ENCODE measurements at places on chromosomes 11 and 22.

DNA sequence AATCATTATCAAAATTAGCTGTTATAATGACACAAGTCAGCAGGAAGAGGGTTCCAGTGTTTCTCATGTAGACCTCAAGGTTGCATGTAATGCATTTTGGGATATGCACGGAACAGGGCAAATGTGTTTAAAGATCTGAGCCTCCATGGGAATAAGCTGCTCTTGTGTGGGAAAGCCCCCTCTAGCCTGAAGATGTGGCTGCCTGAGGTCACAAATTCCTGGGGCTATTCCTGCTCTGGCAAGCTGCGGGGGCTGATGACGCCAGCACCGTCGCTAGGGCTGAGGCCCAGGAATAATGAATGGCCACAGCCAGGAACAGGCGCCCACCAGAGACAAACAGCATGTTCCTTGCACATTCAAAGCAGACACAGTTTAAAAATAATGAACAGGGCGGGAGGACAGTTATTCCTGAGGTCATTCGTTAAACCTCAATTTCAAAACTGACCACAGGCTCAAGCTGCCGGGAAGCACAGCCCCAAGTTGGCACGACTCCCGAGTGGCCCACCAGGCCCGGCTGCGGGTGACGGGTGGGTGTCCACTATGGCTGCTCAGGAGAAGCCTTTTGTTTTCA, 11.7 kb downstream of the OSBPL5 start:
- peak; percentile 67 for DNase-seq

DNA sequence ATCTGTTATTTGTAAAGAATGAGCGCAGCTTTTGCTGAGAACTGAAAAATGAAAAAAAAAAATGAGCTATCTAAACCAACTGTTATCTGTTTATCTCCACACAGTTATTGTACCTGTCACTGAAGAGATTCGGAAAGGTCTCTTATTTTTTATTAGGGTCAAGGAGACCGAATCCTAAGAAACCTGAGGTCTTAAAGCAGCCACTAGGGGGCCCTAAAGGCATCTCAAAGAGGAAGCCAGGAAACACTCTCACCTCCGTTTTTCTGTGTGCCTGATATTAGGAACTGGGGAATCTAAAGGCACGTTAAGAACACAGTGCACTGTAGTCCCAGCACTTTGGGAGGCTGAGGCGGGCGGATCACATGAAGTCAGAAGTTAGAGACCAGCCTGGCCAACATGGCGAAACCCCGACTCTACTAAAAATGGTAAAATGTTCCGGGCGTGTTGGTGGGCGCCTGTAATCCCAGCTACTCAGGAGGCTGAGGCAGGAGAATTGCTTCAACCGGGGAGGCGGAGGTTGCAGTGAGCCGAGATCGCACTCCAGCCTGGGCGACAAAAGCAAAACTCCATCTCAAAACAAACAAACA, 3.5 kb upstream of the LARGE1 start:
- DNase-seq, result peak; percentile 77

DNA sequence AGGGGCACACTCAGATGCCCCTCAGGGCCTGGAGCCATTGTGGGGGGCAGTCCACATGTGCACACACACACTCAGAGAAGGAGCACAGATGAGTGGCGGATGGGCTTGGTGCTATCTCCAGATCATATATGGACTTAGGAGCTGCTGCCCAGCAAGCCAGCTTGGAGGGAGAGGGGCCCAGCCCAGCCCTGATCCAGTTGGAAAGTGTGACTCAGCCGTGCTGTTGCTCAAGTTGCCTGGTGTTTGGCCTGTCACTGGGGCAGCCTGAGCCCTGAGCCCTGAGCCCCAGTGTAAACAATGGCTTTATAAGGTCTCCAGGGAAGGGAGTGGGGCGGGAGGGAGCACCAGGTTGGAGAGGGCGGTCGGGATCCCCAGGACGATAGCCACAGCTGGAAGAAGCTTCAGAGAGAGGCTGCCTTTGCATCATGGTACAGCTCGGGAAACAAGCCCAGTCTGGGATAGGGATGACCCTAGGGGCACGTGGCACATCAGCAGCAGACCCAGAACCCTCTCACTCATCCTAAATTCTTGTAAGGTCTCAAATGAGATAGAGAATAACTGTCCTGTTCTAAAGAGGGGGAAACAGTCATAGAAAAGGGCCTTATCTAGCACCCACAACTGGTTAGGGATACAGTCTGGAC, 4.8 kb downstream of the SELENOM start:
- peak; percentile 97 for DNase-seq

- peak; percentile 56 for DNase-seq
These were observed 646 bp upstream of the PATZ1 start for GRCh38 chr22:31346733-31347250.

DNA sequence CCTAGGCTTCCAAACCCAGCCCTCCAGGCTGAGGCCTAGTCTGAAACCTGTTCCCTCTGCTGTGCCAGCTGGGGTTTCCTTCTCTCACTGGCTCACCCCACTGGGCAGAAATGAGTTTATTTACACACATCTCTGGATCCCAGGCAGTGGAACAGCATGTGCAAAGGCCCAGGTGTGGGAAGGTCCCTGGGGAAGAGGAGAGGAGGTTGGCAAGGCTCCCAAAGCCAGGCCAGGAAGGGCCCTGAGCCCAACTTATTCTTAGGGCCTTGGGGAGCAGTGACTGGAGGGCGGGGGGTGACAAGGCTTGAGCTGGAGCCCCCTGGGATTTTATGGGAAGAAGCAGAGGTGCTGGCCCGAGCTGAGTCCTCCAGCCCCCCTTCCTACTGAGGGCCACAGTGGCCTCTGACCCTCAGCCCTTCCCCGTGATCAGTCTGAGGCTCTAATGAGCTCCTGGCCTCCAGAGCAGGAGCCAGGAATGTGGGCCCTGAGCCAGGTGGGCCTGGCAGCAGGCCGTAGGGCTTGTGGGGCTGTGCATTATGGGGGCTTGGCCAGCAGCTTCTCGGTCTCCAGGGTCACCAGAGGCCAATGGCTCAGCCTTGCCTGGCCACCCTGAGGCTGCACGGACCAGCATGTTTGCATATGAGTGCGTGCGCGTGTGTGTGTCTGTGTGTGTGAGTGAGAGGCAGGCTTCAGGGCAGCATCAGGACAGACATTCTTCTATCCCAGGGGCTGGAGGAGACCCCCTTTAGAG, 2.9 kb downstream of the MYO7A start:
- DNase-seq, result no peak

DNA sequence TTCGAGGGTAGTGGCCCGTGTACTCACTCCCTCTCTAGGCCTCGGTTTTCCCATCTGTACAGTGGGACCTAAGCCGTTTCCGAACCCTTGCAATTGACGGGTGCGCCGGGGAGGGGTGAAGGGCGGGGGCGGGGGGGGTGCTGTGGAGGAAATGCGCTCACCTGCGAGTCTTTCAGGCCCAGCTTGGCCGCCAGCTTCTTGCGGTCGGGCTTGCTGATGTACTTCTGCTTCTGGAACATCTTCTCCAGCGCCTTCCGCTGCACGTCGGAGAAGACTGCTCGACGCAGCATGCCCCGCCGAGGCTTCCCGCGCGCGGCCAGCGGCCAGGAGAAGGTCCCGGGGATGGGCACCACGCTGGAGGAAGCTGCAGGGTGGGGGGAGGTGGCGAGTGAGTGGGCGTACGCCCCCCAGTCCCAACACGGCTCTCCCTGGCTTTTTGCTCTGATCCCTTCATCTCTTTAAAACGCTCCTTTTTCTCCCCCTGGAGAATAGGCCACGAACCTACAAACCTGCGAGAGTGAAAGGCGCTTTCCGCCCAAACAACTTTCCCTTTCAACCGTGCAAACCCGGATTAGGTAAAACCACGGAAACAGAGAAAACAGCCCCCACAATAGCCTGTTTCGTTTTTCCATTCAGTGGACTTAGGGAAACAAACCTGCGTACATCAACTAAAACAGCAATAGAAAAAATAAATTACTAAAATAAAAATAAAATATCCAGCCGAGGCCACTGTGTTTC, 3.2 kb downstream of the DBX1 start:
- no peak for DNase-seq

DNA sequence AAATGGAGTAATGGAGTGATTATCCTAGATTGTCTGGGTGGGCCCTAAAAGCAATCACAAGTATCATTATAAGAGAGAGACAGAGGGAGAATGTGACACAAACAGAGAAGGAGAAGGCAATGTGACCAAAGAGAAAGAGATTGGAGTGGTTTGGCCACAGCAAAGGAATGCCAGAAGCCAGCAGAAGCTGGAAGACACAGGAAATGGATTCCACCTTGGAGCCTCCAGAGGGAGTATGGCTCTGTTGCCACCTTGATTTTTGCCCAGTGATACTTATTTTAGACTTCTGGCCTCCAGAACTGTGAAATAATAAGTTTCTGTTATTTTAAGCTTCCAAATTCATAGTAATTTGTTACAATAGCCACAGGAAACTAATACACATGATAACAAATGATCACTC, 36.8 kb upstream of the OR5P2 start:
- DNase-seq, result no peak

GRCh38 chr11:77322506-77322905, 21.0 kb upstream of the GDPD4 start:
- DNase-seq, result no peak

GRCh38 chr22:38009000-38009806, 24.8 kb upstream of the SOX10 start:
- DNase-seq, result no peak

DNA sequence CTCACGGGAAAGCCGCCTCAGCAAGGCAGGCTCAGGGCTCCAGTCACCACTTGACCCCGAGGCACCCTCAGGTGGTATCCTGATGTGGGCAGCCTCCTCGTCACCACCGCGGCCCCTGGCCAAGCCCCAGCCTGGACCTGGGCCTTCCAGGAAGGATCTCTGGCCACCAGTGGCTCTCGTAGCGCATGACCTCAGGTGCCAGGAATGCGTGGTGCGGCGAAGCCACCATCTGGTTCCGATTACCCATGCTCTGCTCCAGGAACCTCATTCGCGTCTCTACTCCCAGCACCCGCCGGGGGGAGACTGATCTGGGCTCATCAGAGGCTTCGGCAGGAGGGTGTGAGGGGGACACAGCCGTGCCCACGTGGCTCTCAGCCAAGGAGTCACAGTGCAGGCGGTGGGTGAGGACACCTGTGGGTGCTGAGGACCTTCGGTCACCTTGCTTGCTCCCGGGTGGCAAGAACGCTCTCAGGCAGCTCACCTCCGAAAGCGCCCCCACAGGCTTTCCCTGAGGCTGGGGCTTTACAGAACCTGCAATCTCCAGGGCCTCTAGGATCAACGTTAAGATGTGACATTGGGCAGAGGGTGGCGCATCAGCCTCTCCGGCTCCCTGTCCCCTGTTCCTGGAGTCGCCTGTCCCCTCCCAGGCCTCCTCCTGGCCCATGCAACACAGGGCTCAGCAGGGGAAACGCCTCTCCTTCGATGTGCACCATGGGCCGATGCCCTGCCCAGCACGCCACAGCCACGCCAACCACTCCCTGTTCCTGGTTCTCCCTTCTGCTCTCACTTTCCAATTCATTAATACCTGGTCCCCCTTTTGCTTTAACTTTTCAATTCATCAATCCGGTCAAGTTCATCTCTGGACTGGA, 39.0 kb downstream of the TBX1 start:
- peak; percentile 90 for DNase-seq

DNA sequence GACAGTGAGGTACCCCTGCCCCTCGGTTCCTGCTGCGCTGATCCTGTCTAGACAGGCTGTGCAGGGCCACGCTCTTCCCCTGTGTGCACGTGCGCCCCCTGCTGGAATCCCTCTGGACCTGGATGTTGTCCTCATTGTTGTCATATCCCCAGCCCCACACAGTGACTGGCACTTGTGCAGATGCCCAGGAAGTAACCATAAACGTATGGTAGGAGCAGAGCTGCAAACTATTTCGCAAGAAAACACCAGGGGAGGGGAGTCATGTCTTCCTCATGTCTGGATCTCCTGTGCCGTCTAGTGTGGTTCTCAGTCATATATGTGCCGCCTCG, 114.7 kb downstream of the CRYBB2 start:
- no peak for DNase-seq

- DNase-seq, result no peak
These were observed 563 bp downstream of the GATD1 start for GRCh38 chr11:776561-777287.

DNA sequence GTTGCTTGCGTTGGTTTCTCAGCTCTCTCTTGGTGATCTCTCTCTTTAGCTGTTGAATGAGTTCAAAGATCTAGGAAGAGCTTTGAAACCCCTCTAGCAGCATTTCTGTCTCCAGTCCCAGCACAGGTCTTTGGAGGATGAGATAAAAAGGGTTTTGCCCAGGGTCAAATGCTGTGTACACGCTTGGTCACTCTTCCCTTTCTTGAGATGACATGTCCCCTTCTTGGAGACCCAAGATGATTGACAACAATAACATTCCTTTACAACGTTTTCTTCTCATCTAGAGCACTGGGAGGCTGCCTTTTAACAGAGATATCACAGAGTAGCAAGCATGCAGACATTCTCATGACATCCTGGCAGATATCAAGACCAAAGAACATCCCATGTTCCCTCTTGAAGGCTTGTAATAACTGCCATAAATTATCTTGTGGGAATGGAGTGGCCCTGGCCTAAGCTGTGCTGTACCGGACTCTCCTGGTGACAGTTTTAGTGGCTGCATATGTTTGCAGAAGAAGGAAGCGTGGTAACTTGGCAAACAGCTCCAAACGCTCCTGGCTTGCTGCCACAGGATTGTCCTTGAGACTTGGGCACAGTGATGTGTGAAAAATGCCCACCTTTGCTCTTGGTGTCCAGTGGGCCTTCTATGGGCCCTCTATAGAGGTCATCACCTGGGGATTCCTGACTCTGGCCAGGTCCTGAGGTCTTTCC, 107.8 kb downstream of the PTPRJ start:
- no peak for DNase-seq

- DNase-seq, result no peak
These were observed 375 bp downstream of the SLC25A1 start for GRCh38 chr22:19178065-19178656.

GRCh38 chr11:24748261-24748660, 251.4 kb downstream of the LUZP2 start:
- no peak for DNase-seq

GRCh38 chr11:117303646-117304315, 12.3 kb downstream of the BACE1 start:
- DNase-seq, result no peak

DNA sequence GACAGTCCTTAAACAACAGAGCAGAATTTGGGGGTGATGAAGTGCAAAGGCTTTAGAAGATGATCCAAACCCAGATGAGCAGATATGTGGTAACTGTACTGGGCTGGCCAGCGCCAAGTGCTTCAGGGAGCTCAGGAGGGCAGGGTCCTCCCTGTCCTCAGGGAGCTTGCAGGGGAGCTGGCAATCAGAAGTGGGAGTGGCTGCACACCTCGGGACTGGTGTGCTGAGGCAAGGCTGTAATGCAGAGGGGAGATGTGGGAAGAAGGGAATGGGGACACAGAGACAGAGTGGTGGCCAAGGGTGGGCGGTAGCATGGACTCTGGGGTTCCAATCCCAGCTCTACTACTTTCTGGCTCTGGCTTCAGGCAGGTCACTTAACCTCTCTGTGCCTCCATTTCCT, 235.6 kb upstream of the NCAM1 start:
- no peak for DNase-seq

DNA sequence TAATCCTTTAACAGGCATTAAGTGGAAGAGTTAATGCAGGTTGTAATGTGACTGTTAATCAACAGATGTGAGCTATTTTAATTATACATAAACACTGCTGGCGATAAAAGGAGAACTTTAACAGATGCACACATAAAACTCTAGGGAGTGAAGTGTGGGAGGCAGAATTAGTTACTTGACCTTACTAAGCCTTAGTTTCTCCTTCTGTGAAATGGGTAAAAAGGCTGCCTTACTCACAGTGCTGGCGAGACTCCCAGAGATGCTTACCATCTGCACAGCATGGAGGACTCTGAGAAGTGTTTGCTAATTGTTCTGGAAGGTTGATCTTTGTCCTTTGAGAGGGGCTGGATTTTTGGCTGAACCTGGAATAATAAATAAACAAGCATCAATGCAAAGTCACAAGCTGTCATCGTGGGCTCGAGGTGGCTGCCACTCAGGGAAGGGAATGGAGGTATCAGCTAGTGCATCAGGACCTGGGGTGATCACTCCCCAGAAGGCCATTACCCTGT, 58.6 kb upstream of the MPEG1 start:
- DNase-seq, result no peak

Data from uterus (tissue), 4 donors.